ENCODE measurements at places on chromosomes 3 and 15.

DNA sequence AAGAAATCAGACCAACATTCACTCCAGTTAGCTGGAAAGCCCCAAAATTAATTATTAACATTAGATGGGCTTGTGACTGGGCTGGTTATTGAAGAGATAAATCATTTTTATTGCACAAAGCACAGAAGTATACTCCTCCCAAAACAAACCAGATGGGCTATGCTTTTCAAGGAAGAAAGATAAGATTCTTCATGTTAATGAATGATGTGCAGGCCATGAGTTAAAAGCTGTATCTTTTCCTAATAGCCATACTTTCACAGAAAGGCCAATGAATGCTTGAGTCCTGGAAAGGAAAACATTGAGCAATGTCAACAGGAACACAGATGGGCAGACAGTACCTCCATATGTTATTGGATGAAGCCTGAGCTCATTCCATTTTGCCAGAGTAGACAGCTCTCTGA, 55.4 kb downstream of the OCA2 start:
- DNase-seq: no peak

- no peak for DNase-seq
Measured at GRCh38 chr15:21269121-21269520, 171.2 kb downstream of the POTEB3 start.

GRCh38 chr15:39628144-39628508, 47.2 kb downstream of the THBS1 start:
- DNase-seq: no peak

GRCh38 chr3:120689395-120689794, 7.4 kb upstream of the HGD start:
- DNase-seq: no peak

- DNase-seq: no peak
Measured at GRCh38 chr3:188349351-188349901, 195.5 kb downstream of the LPP start.

GRCh38 chr15:98443526-98443925, 204.8 kb upstream of the IGF1R start:
- DNase-seq: no peak

- DNase-seq: no peak
Measured at GRCh38 chr3:78279091-78279490, 1239.2 kb downstream of the ROBO2 start.

- no peak for DNase-seq
Measured at GRCh38 chr3:66372681-66373350, 128.0 kb downstream of the LRIG1 start.

DNA sequence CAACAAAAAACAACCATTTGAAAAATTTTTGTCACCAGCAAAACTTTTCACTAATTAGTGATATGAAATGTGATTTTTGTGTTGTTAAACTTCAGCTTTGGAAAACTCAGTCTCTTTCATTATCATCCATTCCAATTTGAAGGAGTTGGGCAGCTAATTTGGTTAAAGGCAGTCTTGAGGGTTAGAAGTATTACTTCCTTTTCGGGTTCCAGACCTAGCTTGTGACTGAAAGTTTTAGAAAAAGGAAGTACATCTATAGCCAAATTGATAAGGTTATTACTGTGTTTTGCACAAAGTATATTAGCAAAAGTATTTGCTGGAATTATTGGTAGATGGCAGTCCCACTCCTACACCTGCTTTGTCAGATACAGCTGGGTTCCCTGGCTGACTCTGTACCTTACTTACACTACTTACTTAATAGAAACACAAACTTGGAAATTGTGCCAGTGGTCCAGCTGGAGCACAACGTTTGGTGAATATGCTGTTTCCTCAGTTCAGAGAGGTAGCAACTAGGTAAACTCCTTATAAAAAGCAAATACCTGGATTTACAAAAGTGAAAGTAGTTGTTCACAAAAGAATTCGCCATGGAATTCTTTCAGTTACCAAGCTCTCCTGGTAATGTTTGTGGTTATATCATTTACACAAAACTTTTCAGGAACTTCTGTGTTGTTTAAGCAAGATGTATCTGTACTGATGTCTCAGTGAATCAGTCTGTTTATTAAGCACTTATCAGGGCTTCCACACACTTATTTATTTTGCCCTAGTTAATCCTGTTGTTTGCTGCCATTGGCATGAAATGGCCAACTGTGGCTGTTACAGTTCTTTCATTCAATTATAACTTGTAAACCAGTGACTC, 31.6 kb downstream of the TIPARP start:
- DNase-seq: no peak

- DNase-seq: no peak
Measured at GRCh38 chr3:156397534-156397933, 157.4 kb downstream of the SSR3 start.

- DNase-seq: no peak
Measured at GRCh38 chr3:52176951-52177700, 20.8 kb upstream of the ALAS1 start.

- no peak for DNase-seq
Measured at GRCh38 chr3:169453256-169454059, 210.1 kb downstream of the MECOM start.

DNA sequence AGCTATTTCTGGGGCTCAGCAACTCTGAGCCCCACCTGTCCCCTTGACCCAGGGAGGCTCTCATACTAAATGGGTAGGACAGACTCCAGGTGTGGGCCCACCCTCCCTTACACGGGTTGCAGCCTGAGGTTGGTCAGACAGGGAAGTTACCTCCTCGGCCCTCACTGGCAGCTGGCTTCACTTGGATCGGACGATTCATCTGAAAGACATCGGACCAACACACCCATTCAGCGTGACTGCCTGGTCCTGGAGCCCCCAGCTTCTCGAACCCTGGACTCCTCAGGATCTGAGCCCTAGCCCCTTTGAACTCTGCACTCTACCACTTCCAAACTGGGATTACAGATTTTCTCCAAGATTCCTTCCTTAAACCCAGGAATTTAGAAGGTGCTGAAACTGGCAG, 15.4 kb downstream of the CELF6 start:
- no peak for DNase-seq

DNA sequence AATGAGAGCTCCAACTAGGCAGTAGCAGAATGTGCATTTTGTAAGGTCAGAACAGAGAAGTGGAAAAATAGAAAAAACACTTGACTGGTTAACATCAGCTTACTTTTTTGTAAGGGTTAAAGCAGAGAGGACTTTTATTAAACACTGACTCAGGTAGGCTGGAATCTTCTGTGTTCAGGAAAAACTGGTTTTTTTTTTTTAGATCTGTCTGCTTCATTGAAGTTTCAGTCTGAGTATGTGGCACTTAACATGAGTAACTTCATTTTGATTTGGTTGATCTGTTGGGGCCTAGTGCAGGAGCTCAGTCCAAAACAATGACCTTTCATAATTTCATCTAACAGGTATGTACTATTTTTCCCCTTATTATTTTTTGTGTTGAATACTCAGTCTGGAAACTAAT, 141.1 kb downstream of the DOCK3 start:
- DNase-seq: no peak

DNA sequence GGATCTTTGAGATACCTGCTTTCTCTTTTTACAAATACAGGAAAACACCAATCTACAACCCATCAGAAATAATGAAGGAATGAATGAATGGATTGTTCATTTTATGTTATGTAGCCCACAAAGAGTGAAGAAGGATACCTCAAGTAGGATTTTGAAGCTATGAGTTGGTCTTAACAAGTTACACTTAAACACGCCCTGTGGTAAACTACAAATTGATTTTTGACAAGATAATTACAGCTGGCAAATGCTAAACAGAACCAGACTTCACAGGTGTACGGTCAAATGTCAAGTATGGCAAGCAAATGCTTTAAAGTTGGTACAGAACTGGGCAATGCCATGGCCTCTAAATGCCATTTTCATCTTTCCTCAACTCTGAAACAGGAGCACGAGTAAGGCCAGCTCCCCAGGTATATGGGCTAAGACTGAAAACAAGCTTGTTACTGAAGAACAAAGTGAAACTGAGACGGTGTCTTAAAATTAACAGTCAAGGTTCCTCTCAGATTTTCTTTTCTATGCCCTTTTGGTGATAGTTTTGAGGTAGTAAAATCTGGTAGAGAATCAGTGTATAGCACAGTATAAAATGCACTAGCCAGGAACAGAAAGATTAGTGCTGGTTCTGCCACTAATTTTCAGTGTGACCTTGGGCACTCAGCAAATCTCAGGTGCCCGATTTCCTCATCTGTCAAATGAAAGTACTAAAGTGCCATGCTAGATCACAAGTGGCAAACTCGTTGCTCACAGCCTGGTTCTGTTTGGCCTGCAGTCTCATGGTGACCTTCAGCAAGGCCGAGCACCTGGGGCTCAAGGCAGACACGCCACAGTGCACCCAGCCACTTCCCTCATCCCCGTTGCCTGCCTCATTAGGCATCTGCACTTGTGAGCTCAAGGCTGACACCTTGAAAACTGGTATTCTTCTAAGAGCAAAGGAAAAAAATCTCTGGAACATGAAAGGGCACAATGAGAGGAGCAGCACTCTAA, 9.5 kb downstream of the RUVBL1 start:
- DNase-seq: no peak

- DNase-seq: no peak
Measured at GRCh38 chr3:147304756-147305155, 101.6 kb downstream of the ZIC4 start.

GRCh38 chr3:193010191-193010590, 92.5 kb upstream of the MB21D2 start:
- DNase-seq: no peak

GRCh38 chr3:42085641-42086376, 5.3 kb upstream of the TRAK1 start:
- no peak for DNase-seq

DNA sequence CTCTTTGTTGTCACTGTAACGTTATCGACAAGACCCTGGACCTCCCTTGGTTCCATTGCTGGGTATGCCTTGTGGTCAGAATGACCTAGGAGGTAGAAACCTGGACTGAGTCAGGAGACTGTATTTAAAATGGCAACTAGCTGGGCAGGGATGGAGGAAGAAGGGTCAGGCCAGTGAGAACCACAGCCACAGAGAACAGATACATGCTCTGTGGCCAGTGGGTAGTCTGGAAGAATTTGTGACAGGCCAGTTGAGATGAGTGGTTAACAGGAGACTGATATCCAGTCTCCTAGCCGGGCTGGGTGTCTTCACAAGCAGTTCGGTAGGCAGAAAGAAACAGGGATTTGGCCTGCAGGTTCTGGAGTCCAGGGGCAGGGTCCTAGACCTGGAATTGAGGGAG, 58.9 kb downstream of the SNRK start:
- no peak for DNase-seq

- peak; percentile 57 for DNase-seq
Measured at GRCh38 chr3:37993820-37994638, 3.4 kb downstream of the VILL start.

DNA sequence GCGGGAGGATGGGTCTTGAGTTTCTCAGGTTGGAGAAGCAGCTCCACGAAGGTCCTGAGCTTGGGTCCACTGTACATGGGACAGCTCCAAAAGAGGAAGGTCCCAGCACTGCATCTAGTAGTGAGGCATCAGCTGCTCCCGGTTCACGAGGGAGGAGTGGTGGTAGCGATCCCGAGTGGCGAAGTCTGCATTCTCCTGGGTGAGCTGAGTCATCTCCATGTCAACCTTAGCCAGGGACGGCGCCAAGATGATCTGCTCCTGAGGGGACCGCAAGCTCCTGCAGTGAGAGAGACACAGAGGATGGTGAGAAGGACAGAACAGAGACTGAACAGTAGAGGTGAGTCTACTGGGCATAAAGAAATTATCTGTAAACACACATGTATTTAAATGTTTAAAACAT, 28.0 kb upstream of the HEG1 start:
- DNase-seq: no peak

GRCh38 chr3:150610785-150611184, 7.7 kb downstream of the SELENOT start:
- no peak for DNase-seq

- DNase-seq: no peak
Measured at GRCh38 chr15:84844964-84845363, 27.8 kb downstream of the ALPK3 start.

DNA sequence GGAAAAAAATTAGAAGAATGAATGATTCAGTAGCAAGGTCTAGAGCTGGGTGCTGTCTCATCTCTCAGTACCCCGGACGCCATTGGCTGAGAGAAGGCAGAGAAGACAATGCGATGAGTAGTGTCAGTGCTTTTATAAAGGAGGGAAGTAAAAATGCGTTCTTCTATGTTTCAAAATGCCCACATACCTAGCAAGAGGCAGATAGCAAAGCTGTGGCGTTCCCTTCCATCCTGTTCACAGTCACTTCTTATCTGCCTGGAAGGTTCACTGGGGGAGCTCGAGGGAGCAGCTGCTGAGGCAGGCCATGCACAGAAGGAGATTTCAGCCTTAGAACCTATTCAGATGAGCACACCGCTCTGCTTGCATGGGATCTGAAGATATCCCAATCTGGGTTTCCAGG, 234.0 kb downstream of the RPLP1 start:
- DNase-seq: no peak

DNA sequence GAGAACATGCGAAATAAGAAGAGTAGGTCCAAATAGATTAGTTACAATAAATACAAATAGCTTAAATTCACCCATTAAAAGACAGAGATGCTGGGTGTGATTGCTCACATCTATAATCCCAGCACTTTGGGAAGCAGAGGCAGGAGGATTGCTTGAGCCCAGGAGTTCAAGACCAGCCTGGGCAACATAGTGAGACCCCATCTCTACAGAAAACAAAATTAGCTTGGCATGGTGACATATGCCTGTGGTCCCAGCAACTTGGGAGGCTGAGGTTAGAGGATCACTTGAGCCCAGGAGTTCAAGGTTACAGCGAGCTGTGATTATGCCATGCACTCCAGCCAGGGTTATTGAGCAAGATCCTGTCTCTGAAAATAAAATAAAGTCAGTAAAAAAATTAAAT, 109.1 kb upstream of the WNT5A start:
- no peak for DNase-seq

- DNase-seq: no peak
Measured at GRCh38 chr15:68441045-68441743, 9.2 kb upstream of the ITGA11 start.

- no peak for DNase-seq
Measured at GRCh38 chr3:144463911-144464310, 492.3 kb downstream of the DIPK2A start.

GRCh38 chr15:92917598-92918407, 17.7 kb downstream of the CHD2 start:
- peak; percentile 90 for DNase-seq

GRCh38 chr15:63107895-63108546, 13.6 kb upstream of the LACTB start:
- DNase-seq: no peak

- DNase-seq: no peak
Measured at GRCh38 chr15:62338497-62338896, 173.4 kb upstream of the C2CD4B start.

DNA sequence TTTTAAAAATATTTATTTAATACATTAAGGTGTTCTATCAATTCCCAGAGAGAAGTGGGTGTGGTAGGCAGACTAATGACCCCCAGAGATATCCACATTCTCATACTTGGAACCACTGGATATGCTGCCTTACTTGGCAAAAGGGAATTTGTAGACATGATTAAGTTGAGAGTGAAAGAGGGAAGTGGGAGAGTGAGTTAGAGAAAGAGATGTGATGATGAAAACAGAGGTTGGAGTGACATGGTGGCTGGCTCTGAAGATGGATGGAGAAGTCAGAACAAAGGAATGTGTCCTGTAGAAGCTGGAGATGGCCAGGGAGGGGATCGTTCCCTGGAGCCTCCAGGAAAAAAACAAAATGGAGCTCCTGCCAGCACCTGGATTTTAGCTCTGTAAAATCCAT, 32.0 kb downstream of the TNFAIP8L3 start:
- DNase-seq: no peak

GRCh38 chr3:151537726-151538125, 76.9 kb upstream of the IGSF10 start:
- no peak for DNase-seq
